ENCODE measurements at places on chromosomes 7 and 10.

DNA sequence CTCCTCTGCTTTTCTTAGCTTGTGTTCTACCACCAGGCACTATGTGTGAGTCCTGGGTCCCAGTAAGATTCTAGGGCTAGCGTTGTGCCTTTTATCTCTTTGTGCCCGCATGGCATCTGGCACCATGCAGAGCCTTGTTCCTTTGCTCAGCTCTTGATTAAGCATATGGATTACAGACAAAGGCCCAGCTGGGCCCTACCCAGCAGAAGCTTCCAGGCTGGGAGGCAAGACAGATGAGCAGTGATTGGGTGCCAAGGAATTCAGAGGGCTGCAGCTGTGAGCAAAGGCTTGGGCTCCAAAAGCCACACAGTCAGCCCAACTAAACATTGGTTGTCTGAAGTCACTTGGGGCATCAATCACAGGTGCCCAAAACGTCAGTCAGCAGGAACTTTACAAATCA is 2.0 kb downstream of the ACSM6 start:
- no peak for DNase-seq

DNA sequence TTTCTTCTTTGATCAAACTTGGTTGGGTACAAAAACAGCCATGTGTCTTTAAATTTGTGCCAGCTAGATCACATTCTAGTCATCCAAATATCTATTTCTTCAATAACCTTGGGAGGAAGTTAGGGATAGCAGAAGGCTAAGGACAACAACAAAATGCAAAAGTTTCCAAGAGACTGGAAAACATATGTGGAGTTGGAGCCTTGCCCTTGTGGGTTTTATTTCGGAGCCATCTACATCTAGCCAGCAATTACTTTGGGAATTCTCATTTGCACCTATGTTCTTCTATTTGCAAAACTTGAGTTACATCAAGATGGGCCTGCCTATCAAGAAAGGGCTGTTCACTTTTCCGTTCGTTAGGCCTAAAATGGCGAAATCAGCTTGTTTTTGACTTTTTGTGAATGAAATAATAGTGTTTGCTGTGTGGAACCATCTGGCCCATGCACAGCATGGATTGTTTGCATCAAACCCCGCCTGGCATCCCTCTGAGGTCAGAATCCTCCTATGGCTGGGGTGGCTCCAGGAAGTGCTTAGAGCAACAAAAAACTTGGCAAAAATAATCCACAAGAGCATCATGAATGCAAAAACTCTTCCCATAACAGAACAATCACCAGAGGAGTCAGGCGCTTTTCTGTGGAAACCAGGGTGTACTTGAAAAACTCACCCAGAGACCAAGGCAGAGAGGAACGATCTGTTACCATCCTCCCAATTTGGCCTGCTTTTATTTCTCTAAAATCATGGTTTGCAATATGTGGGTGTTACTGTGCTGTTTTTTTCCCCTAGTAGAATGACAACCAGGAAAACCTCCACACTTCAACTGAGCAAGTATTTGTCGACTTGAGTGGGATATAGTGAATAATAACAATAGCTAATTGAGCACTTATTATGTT is 36.2 kb upstream of the XPNPEP1 start:
- no peak for DNase-seq

GRCh38 chr7:87148332-87148955 is 3.8 kb upstream of the DMTF1 start:
- no peak for DNase-seq

- no peak for DNase-seq
Observed at GRCh38 chr10:60497364-60497763, 107.7 kb upstream of the ANK3 start.

- no peak for DNase-seq
Observed at GRCh38 chr7:152366662-152367061, 69.1 kb downstream of the KMT2C start.

GRCh38 chr10:70974351-70974901 is 86.1 kb upstream of the PCBD1 start:
- no peak for DNase-seq

- DNase-seq, result no peak
Observed at GRCh38 chr10:51654918-51655317, 44.5 kb downstream of the CSTF2T start.

- no peak for DNase-seq
Observed at GRCh38 chr10:70191972-70192305, 21.6 kb upstream of the SAR1A start.

- DNase-seq, result no peak
Observed at GRCh38 chr7:115731796-115732471, 298.6 kb downstream of the TFEC start.

DNA sequence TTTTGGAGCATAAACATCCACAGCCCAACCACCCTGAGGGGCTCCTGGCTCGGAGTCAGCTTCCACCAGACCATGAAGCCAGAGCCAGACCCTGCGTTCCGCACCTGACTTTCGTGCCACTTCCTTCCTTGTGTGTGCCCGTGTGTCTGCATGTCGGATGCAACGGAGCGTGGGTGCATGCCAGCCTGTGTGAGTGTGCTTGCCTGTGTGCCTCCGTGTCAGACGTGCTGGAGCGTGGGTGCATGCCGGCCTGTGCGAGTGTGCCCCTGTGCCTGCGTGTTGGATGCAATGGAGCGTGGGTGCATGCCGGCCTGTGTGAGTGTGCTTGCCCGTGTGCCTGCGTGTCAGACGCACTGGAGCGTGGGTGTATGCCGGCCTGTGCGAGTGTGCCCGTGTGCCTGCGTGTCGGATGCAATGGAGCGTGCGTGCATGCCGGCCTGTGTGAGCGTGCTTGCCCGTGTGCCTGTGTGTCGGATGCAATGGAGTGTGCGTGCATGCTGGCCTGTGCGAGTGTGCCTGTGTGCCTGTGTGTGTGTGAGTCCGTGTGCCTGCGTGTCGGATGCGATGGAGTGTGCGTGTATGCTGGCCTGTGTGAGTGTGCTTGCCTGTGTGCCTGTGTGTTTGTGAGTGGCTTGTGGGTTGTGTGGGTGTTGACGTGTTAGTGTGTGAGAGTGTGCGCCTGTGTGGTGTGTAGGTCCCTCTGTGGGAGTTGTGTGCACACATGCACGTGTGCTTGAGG is 28.1 kb upstream of the KNDC1 start:
- DNase-seq, result no peak

DNA sequence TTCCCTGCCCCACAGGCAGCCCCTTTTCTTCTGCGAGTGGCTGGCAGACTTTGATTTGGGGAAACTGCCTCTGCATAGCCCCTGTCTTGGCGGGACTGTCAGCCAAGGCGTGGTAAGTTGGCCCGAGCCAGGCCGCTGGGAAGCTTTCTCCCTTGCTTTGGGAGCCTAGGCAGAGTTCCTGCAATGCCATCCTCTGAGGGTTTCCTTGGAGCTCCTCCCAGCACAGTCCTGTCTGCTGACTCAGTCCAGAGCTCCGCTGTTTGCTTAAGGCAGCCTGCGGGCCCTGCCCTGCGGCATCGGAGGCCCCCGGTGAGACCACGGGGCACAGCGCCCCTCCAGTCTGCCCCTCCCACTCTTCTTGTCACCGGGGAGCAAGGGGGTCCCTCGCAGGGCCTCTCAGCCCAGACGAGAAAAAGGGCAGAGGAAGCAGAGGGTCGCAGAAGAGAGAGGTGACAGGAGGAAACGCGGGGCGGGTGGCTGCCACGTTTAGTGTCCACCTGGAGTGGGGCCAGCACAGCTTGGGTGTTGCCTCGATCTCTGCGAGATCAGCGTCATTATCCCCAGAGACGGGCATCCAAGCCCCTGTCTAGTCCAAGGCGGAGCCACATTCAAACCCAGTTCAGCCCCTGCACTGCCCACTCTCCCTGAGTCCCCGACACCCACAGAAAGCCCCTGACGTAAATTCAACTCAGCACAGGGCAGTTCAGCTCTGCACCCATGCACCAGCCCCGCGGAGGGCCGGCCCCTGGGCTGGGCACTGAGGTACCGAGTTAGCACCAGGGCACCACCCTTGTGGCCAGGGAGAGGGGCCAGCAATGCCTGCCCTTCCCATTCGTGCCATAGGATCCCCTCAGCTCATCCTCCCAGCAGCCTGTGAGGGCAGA is 59.0 kb upstream of the CHST15 start:
- DNase-seq, result no peak

DNA sequence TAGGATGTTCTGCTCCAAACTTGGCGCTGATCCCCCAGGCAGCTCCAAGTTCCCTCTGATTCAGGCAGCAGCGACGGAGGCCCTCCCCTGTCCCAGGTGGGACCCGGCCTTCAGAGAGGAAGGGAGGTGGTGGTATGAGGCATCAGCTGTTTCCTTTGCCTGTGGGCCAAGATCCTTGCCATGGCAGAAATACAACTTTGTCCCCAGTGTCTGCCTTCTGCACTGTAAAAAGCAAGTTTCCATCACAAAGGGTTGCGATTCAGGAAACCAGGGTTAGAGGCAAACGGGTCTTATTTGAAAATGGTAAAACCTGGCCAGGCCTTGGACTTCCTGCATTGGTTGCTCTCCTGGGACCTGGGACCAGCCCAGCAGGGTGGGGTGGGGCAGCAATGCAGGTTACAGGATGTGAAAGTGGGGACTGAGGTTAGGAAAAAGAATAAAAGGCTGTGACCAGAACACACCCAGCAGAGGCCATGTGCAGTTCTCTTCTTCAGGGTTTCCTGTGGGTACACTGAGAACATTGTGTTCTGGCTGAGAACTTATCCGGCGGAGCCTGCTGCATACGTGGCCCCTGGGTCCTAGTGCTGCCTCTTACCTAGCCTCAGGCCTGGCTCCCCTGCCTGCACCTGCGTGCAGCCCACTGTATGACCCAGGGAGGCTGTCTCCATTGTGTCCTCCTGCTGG is 25.1 kb upstream of the DDIT4 start:
- DNase-seq, result peak; percentile 54

DNA sequence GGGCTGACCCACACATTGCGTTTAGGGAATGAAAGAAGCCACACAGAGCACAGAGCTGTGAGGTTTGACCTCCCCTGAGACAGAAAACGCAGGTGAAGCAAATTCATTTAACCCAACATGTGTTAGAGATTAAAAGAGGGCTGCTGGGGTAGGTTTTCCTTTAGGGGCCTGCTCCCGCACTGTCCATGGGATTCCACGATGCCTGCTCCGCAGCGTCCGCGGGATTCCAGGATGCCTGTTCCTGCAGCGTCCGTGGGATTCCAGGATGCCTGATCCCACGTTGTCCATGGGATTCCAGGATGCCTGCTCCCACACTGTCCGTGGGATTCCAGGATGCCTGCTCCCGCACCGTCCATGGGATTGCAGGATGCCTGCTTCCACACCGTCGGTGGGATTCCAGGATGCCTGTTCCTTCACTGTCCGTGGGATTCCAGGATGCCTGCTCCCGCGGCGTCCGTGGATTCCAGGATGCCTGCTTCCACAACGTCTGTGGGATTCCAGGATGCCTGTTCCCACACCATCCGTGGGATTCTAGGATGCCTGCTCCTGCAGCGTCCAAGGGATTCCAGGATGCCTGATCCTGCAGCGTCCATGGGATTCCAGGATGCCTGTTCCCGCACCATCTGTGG is 78.7 kb downstream of the VIPR2 start:
- DNase-seq, result no peak
